ENCODE measurements at places on chromosomes 2 and 18. TPM values are rescaled to one million over a fixed set of nuclear protein-coding genes. Genes with fewer than 3 reads are reported as not detected.

The TNFRSF11A gene
- under 0.01 TPM for total RNA-seq

The POU3F3 gene
- total RNA-seq = not detected

The MROH2A gene
- total RNA-seq = not detected

The COL6A3 gene
- 2,116 TPM for total RNA-seq

The NTSR2 gene
- not detected for total RNA-seq

The CFAP65 gene
- total RNA-seq = 0.22 TPM

The RGPD8 gene
- 22.5 TPM for total RNA-seq

The NCKAP5 gene
- 0.13 TPM for total RNA-seq

The SP3 gene
- total RNA-seq = 101 TPM

The CCL20 gene
- total RNA-seq = not detected

The UGT1A4 gene
- not detected for total RNA-seq
